Osteocyte (in vitro differentiated cells): ENCODE measurements at places on chromosomes 4 and X.

- DNase-seq, result no peak
Observed at GRCh38 chr4:137980641-137981040, 261.5 kb downstream of the SLC7A11 start.

DNA sequence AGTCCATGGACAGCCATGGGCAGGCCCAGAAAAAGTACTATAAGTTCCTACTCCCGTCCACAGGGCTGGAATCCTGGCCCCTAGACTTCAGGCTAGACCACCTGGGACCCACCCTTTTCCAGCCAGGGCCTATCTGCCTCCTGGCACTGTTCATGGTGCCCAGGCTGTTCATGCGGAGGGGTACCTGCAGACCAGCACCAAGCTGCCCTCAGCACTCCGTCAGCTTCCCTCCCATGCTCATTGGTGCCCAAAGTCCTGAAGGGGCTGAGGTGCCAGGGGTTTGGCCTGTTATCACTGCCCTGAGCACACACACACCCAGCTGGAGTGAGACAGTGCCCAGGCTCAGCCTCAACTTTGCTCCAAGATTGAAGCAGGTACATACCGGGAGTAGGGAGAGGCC, 477.7 kb downstream of the STPG2 start:
- DNase-seq, result no peak

DNA sequence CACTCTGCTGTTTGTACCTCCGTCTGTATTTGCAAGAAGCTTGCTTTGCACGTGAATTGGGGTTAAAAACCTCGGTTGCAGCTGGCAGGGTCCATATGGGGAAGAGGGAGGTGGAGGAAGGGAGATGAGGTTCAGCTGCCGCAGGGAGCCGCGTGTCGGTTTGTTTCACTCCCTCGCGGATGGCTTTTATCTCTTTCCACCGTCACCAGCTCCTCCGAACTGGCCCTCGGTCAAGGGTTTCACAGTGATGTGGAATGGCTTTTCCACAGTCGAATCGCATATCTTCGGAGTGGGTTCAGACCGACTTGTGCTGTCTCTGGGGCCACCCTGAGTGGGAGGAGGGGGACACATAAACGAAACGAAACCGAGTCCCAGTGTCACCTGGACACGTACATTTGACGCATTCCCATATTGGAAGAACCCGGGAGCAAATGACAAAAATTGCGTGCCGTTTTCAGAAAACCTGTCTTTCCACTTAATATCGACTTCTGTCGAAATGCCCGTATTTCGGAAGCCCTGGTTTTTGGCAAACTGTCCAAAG, 929 bp downstream of the ZBTB33 start:
- DNase-seq, result no peak

DNA sequence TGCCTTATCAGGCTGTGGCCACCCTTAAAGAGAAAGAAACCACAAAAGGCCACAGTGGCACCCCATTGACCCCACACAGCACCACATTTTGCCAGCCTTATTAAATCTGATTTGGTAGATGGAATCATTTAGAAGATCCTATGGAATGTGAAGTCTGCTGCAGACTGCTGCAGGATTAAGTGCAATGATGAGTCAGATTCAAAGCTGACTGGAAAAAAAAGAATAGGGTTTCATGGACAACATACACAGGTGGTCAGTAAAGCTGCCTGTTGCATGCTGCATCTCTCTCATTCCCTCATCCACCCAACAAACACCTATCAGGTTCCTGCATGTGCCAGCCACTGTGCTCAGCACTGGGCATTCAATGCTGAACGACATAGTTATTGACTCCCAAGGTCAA, 56.6 kb downstream of the CHST7 start:
- DNase-seq, result no peak
